ENCODE measurements at places on chromosomes 7 and 10.

DNA sequence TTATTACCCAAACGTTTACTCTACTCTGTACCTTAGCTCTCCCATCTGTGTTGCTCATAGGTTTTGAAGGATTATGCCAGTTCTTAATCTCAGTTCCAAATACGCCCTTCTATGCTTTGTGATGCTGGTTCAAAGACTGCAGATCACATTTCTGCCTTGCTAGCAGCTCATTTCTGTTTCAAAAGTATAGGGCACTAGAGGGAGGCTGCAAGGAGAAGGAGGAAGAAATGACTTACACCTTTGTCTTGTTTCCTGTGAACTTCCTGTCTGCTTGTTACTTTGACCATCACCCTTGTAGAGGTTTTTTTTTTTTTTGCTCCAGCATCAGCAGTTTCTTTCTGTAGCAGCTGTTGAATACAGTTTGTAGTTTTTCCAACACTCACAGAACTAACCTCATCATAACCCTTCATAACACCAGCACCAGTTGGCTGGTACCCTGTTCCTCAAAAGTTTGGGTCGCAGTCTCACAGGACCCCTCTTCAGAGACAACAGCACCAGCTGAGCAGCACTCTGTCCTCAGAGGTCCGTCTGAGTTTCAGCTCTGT lies 16.5 kb downstream of the SLK start:
- no peak for DNase-seq

DNA sequence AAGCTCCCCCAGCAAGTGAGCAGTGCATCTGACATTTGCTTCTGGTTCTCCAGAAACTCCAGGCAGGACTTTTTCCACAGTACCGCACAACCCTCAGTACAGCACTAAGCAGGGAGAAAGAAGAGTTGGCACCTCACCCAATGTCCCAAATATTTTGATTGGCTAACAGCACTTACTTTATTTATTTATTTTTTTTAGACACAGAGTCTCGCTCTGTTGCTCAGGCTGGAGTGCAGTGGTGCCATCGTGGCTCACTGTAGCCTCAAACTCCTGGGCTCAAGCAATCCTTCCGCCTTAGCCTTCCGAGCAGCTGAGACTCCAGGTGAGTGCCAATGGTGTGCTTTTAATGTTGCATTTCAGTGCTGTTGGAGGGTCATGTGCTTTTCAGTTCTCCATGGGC lies 200.3 kb upstream of the ZMIZ1 start:
- DNase-seq: no peak

DNA sequence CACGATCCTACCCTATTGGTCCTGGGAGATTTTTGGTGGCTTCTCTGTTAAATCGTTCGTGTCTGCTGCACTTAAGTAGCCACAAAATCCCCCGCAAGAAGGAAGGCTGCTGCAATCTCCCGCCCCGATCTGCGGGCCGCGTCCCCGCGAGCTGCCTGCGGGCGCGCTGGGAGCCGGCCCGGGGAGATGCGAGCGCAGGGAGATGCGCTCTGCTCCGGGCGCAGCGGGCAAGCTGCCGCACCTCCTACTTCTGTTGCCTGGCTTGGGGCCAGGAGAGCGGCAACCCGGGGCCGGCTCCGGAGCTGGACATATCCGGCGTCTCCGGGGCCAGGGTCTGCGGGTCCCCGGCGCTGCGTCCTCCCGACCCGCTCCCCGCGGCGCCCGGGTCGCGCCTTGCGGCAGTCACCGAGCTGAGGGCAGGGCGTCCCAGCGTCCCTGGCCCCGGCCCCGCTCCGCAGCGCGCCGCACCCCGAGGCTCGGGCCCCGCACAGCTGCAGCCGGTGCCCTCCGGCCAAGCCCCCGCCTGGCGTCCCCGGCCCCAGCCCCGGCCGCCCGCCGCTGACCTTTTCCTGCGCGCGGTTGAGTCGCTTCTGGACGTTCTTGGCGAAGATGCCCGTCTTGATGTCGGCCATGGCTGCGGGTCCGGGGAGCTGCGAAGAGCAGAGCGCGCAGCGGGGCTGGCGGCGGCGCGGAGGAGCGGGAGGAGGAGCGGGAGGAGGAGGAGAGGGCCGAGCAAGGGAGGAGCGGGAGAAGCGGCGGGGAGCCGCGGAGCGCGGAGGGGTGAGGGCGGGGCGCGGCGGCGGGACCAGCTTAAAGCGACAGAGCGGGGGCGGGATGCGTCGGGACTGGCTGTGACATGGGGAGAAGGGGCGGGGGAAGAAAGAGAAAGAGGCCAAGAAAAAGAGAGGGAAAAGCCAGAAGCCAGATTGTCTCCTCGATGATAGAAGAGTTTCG lies at the start of gene AMPH:
TSS of gene AMPH (minus strand) at position 654 of the 954 bp plus-strand sequence. CDS start at position 632, 22 bp downstream.
- peak; percentile 86 for DNase-seq

- DNase-seq: no peak
These were observed 756.2 kb downstream of the GATA3 start for GRCh38 chr10:8810677-8811076.

DNA sequence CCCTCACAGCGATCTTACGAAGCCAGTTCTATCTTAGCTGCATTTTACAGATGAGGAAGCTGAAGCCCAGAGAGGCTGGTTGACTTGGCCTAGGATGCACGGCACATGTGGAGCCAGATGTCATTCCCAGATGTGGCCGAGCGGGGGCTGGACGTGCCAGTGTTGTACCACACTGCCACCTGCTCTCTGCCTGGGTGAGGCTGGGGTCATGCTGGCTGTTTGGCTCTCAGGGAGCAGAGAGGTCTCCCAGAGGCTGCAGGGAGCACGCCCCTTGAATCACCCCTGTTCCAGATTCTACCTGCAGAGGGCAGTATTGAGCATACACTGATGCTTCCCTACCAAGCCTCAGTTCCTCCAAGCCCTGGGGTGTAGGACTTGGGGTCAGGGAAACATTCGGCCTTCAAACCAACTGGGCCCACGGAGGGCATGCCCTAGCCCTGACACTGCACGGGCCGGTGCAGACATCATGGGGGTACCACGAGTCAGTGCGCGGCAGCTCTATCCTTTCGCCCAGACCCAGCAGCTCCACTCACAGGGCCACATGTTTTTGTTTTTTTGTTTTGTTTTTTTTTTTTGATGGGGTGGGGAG lies 3.8 kb upstream of the GTF2IRD1 start:
- DNase-seq: peak; percentile 87

GRCh38 chr7:91565499-91566401 lies 301.5 kb downstream of the FZD1 start:
- peak; percentile 64 for DNase-seq

GRCh38 chr10:96264938-96265337 lies 6.4 kb downstream of the BLNK start:
- DNase-seq: no peak

DNA sequence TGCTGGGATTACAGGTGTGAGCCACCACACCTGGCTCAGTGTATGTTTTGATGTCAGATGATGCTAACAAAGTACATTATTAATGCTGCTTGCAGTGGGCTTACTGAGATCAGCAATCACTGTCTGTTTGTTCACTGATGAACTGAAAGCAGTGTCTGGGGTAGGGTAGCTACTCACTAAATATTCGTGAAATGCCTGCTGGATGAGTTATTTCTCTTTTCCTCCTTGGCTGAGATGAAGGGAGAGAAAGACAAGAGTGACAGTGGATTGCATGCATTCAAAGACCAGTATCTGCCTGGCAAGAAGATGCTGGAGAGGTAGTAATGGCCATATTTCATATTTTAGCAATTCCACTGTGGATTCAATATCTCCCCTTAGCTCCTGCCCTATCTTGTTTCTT lies 32.3 kb downstream of the FAM107B start:
- no peak for DNase-seq

- DNase-seq: no peak
These were observed 34.8 kb downstream of the LRRC4 start for GRCh38 chr7:127996253-127997071.

DNA sequence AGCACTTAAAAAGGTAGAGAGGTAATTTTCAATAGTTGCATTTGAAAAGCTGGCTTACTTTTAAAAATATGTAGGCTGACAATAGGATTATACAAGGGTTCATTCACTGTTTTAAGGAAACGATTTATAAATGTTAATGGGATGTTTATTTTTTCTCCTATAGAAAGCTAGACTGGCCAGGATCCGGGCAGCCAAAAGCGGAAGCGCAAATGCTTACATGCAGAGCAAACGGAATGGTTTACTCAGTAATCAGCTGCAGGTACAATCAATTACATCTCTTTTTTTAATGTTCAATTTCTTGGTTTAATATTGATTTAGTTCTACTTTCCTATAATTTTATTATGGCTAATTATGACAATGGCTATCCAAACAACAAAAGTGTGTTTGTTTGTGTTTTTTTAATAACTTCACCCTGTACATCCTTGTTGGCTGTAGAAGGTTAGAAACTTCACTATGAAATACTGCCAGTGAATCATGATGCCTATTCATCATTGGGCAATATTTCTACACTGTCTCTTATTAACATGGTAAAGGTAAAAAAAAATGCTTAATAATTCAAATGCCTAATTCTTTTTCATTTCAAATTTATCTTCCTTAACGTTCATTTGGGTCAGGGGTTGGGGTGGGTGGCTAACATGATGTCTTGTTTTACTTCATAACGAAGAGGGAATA lies 116.4 kb downstream of the TSPAN12 start:
- DNase-seq: no peak

GRCh38 chr7:4823441-4824119 lies 38.2 kb downstream of the PAPOLB start:
- DNase-seq: no peak

GRCh38 chr7:154794147-154794780 lies 208.7 kb downstream of the PAXIP1 start:
- DNase-seq: no peak

DNA sequence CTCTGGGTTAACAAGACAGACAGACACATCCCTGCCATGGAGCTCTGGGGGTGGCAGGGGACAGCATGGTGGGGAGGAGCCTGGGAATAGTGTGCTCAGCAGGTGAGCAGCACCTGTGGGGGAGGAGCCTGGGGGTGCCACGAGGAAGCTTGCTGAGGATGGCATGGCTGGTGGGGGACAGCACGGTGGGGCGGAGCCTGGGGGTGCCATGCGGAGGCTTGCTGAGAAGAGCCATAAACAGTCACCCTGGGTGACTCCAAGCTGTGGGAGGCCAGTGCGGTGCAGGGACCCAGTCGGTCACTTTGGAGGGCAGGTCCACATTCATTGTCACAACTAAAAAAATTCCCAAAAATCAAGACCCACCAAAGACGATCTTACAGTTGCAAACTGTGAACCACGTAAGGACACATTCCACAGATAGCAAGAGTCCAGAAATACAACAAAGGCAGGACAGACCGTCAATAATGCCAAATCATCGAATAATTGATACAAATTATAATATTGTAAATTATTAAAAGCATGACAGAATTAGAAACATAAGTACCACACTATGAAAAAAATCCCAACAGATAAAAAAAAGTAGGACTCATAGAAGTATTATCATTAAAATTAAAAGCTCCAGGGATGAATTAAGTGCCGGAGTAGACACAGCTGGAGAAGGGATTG lies 24.4 kb downstream of the NKX6-2 start:
- DNase-seq: no peak

GRCh38 chr7:45920502-45921380 lies at the start of gene IGFBP3:
Gene IGFBP3, minus strand, starts transcription at chr7:45921272. Its CDS starts 132 bp downstream, at chr7:45921140.
- DNase-seq: peak; percentile 88

GRCh38 chr10:45809837-45810236 lies 37.5 kb downstream of the AGAP4 start:
- peak; percentile 24 for DNase-seq

GRCh38 chr7:100629117-100629716 lies 12.1 kb downstream of the TFR2 start:
- DNase-seq: no peak

- DNase-seq: no peak
These were observed 1.2 kb downstream of the MAPK8 start for GRCh38 chr10:48307711-48308018.

- DNase-seq: peak; percentile 74
These were observed 694 bp upstream of the FAS start for GRCh38 chr10:88989824-88990383.

GRCh38 chr7:104943502-104944343 lies 70.3 kb upstream of the KMT2E start:
- no peak for DNase-seq

- DNase-seq: no peak
These were observed 559 bp upstream of the STEAP2 start for GRCh38 chr7:90210981-90211380.
